Melanocyte of skin (primary cell): ENCODE measurements at places on chromosomes 2 and 18. TPM values are rescaled to one million over a fixed set of nuclear protein-coding genes. Genes with fewer than 3 reads are reported as not detected.

The SPHKAP gene
- not detected in 2 replicates for total RNA-seq

The GAREM1 gene
- total RNA-seq = 7.7 and 12.0 TPM in 2 replicates

The UCN gene
- total RNA-seq = 0.73 and 2.1 TPM in 2 replicates

The CLEC4F gene
- under 0.01 and 0.36 TPM in 2 replicates for total RNA-seq

The SERPINB3 gene
- total RNA-seq = not detected in 2 replicates

The UGT1A10 gene
- total RNA-seq = not detected in 2 replicates

The SLC9A4 gene
- not detected in 2 replicates for total RNA-seq

The CTAGE1 gene
- total RNA-seq = not detected in 2 replicates

The OXER1 gene
- under 0.01 TPM in 1 of 2 replicates, not detected in the other for total RNA-seq

The CNTNAP5 gene
- under 0.01 TPM in 1 of 2 replicates, not detected in the other for total RNA-seq

The ARL6IP6 gene
- 35.6 and 38.0 TPM in 2 replicates for total RNA-seq

The GPR55 gene
- total RNA-seq = not detected in 2 replicates

The GKN1 gene
- total RNA-seq = not detected in 2 replicates

The CCDC102B gene
- 0.34 and 1.5 TPM in 2 replicates for total RNA-seq

The REG3G gene
- not detected in 2 replicates for total RNA-seq

The GPR39 gene
- 0.34 TPM in 1 of 2 replicates, not detected in the other for total RNA-seq

The DPP10 gene
- total RNA-seq = not detected in 2 replicates

The TEKT4 gene
- total RNA-seq = not detected in 2 replicates

The DYNAP gene
- not detected in 2 replicates for total RNA-seq
